ENCODE measurements at places on chromosomes 3 and 15.

DNA sequence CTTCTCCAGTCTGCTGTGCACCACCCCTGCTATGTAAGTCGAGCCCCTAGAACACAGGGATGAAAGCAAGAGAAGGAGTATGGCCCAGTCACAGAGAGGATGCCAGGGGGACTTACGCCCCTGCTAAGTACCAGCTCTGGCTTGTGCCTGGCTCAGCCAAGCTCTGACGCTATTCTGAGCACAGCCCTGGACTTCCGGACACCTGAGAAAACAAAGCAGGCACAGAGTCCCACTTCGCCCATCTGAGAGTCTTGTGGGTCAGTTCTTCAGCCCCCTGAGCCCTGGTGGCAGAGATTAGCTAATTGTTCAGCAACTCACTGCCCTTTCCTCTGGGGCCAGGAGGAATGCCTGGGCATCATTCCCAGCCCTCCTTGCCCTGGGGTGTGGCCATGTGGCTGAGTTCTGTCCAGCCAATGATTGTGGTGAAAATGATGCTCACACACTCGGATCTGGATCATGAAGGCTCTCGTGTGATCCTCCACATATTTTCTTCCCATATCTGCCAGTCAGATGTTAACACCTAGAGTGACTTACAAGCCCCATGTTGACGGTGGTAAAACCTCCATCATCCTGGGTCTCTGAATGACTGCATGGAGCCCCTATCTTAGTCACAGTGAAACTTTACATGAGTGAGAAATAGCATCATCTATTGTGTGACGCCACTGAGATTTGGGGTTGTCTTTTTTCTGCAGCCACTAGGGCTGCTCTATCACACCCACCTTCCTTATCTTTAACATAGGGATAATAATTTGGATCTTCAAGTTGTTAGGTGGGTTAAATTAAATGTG, 105.7 kb downstream of the TPRA1 start:
- DNase-seq, result no peak

- DNase-seq, result no peak
These were observed 593.8 kb upstream of the GBE1 start for GRCh38 chr3:82355228-82355627.

DNA sequence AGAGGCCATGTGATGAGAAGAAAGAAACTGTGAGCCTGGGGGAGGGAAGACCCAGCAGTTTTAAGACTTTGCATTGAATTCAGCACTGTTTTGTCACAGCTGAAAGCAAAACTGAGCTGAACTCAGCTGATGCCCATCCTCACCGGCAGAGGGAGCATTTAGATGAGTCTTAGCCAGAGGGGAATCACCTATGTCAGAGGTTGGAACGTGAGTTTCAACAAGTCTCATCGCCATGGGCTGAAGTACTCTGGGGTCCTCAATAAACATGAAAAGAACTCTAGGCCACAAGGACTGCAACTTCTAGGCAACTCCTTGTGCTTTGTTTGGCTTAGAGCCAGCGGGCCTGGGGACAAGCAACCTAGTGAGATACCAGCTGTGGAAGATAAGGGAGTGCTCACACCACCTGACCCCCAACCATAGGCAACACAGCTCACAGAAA, 324.5 kb downstream of the TBL1XR1 start:
- DNase-seq, result peak; percentile 22

DNA sequence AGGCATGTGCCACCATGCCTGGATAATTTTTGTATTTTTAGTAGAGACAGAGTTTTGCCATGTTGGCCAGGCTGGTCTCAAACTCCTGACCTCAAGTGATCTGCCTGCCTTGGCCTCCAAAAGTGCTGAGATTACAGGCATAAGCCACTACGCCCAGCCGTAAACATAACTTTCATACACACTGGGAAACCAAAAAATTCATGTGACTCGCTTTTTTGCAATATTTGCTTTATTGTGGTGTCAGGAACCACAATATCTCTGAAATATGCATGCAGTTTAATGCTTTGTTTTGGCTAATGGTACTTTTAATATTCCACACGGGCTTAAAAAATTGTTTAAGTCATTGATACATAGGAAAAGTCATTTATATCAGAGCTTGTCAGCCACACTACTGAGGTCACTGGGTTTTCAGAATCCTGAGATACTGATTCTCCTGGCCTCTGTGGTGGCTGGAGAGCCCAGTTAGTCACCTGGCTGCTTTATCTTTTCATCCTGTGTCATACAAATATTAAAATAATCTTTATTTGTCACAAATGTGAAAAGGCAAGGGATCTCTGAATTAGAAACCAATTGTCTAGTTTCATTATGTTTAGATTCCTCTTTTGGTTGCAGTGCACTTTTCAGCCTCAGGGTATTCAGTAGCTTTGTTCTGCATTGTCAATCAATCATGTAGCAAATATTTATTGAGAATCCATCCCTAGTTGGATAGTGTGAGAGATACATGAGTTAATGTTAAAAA, 10.0 kb downstream of the TMEM62 start:
- DNase-seq, result no peak

DNA sequence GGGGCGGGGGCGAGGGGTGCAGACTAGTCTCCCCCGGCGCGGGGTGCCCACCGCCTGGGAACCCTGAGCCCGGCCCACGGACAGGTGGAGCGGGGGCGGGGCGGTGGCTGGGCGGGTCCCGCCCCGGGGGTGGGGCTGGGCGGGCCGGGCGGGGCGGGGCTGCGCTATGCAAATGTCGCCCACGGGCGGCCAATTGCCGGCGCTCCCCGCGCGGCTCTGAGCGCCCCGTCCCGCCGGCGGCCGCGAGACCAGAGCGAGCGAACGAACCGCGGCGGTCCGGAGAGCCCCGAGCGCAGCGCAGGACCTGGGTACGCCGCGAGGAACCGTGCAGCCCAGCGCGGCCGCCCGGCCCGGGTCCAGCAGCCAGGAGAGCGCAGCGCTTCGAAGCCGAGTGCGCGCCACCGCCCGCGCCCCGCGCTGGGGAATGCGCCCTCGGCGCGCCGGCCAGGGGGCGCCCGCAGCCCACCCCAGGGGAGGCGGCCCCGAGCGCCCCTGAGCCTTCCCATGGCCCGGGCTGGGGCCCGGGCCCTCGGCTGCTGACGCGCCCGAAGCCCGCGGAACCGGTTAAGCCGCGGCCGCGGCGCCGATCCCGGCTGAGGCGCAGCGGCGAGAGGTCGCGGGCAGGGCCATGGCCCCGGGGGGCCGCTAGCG, at the start of gene SEMA3F:
TSS of gene SEMA3F (plus strand) at position 485 of the 651 bp plus-strand sequence. CDS start 4,299 bp downstream, outside the sequence.
- peak; percentile 85 for DNase-seq

DNA sequence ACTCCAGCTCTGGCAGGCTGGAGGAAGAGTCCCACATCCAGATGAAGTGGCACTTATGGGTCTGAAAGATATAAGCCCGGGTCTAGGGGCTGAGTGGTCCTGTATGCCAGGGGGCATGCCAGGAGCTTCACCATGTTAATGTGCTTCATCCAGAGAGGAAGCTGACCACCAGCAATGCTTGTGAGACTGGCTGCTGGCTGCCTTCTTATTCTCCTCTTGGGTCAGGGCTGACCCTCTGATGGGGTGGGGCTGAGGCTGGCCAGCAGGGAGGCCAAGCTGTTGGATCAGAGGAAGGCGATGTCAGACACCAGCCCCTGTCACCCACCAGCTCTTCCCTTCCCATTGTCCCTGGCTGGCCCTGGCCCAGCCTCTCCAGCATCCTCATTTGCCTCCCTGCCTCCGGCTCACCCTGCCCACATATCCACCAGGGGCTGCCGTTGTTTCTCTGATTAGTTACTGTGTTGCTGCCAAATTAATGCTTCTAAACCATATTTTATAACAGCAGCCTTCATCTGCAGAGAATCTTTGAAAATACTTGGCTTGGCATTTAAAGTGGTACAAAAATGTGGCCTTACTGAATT, 20.4 kb upstream of the PSTPIP1 start:
- DNase-seq, result no peak

DNA sequence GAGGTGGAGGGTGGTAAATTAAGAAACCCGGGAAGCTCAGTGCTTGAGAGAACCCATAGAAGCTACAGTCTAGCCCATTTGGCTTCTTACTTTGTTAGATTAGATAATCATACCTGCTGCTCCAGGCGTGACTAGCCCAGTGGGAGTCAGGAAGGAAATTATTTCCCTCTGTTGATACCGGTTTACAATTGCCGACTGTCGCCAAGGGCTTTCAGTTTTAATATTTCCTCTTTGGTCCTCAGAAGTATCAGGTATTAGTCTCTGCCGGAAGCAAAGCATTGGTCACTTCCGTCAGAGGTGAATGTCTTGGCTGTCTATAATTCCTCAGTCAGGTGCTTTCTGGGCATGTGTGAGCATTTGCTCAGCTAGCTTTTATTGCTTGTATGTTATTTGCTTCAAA, 75.2 kb downstream of the LPP start:
- DNase-seq, result no peak

DNA sequence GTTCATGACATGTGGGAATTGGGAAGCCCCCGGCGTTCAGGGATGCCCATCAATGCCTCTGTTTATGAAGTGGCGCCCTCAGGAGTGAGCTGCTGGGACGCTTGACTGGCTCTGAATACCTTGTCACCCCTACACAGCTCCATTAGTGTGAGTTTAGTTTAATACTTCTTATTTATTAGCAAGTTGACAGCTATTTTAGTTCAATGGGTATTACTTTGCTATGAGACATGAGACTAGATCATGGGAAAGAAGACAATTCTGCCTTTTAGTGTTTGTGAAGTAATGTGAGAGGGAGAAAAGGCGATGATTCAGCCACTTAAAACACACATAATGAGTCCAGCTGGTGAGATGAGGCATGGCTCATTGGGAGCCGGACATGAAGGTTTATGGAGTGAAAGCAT, 678.5 kb downstream of the NR2F2 start:
- DNase-seq, result no peak

DNA sequence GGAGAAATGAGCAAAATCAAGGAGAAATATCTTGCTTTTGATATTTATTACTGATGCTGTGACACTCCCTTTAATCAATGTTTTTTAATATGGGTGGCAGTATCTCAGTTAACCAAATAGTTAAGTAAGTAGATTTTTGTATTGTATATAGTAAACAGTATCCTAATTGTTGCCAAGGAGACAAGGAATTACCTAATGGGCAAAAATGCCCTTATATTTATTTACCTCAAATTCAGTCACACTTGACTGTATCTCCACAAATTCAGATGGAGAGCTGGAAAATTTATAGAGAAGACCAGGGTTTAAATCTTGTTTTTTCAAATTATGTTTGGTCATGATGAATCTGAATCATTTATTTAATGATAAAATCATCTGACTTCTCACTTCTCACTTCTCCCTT, 3.6 kb upstream of the CHD2 start:
- DNase-seq, result no peak

DNA sequence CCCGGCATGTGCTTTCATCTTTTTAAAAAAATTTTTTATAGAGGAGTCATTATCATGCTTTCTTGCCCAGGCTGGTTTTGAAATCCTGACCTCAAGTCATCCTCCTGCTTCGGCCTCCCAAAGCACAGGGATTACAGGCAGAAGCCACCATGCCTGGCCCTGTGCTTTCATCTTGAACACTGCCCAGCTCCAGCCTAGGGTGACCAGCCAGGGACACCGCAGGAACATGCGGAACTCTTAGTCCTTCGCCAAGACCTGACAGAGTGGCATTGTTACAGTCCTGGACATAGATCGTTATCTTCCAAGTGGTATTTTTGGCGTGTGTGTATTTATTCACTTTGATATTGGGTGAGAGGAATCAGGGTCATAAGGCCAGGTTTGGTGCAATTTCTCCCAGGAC, 7.9 kb upstream of the FURIN start:
- no peak for DNase-seq

DNA sequence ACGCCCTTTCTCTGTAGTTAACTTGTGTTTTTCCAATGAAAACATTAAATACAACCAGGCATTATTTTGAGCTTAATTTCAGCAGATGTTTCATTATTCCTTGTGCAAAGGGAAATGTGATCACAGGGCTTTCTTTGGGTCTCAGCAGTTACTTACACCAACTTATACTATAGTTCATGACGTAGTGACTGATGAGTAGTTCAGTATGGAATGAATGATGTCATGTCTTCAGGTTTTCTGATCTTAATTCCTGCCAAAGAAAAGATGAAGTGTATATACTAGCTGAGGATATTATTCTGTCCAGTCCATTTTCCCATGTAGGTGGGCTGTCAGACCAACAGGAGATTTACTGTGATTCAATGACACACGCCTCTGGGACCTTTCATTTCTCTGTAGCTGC, 61.3 kb downstream of the MYRIP start:
- DNase-seq, result no peak

DNA sequence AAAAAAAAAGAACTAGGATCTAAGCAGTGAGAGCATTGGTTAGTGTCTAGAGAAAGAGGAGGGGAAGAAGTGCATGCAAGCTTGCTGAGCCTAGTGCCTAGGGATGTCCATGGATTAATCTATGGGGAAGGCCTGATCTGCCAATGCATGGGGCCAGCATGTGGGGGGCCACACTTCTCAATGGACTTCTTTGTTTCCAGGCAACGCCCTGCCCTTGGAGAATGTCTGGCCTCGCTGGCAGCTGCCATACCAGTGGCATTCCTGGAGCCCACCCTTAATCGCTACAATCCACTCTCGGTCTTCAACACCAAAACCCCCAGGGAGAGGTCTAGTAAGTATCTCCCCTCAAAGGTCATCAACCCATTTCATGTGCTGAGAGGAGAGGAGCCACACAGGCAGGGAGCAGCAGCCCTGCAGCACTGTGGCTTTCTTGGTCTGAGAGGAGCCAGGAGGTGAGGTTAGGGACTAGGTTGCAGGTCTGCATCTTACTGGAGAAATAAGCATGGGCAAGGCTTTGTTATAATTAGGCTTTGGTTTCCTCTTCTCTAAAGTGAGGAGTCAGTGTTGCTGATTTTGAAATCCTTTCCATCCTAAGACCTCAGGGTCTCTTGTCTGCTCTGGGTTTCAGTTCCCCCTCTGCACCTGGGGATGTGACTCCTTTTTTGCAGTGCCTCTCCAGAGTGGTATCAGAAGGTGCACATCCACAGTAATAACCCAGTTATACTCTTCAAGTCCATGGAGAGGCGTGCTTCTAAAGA, 188.1 kb upstream of the CHRM5 start:
- DNase-seq, result no peak

DNA sequence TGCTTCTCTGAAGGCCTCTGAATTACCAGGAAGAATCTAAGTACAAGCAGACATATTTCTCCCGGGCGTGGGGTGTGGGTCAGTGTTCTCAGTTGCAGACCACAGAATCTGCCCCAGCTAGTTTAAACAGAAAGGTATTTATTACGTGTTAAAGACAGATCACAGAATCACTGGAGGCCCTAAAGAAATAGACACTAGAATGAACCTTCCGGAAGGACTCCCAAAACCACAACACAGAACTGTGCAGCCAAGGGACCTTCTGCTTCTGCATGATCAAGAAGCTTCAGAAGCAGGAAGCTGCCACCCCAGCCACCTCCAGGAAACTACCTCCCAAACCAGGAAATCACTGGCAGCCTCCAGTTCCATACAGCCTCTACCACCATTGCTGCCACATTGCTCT, 32.7 kb upstream of the ZFAND6 start:
- DNase-seq, result no peak

GRCh38 chr3:4504340-4505261, 11.5 kb downstream of the ITPR1 start:
- DNase-seq, result no peak

DNA sequence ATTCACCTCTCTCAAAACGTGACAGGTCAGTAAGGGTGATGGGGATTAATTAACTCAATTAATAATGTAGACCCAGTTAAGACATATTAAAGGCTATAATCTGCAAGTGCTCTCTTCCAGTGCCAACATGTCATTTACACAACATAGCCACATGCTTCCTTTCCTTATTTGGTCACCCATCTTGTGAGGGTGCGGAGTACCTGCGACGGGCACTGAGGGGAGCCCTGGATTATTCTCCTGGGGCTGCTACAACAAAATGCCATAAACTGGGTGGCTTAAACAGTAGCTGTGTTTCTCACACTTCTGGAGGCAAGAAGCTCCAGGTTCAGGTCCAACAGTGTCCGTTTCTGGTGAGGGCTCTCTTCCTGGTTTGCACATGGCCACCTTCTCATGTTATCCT, 157.4 kb upstream of the LRTM1 start:
- no peak for DNase-seq

- no peak for DNase-seq
These were observed 4.0 kb downstream of the MUC4 start for GRCh38 chr3:195807681-195808121.
